T-helper 17 cell (primary cell): ENCODE measurements at places on chromosomes 12 and 14. TPM values are rescaled to one million over a fixed set of nuclear protein-coding genes. Genes with fewer than 3 reads are reported as not detected.

The BHLHE41 gene
- total RNA-seq = not detected

GRCh38 chr12:11840366-11840765 lies 190.9 kb downstream of the ETV6 start:
- peaks cover 25% of the 10 kb centered on the region for H3K4me1 ChIP-seq
- no peaks in the 10 kb centered on the region for H3K27me3 ChIP-seq
- DNase-seq = no peak
- H3K4me3 ChIP-seq = no peak overlapping the region

GRCh38 chr14:68476212-68477109 lies 316.4 kb downstream of the ZFP36L1 start:
- no peak for DNase-seq
- H3K36me3 ChIP-seq = no peaks in the 10 kb centered on the region
- H3K4me3 ChIP-seq = no peak overlapping the region
- peaks cover 12% of the 10 kb centered on the region for H3K4me1 ChIP-seq
- H3K27ac ChIP-seq = no peak overlapping the region

GRCh38 chr14:78448164-78449094 lies 278.3 kb downstream of the NRXN3 start:
- no peaks in the 10 kb centered on the region for H3K27me3 ChIP-seq
- no peak overlapping the region for H3K4me3 ChIP-seq
- no peaks in the 10 kb centered on the region for H3K36me3 ChIP-seq
- H3K27ac ChIP-seq = no peak overlapping the region
- no peaks in the 10 kb centered on the region for H3K4me1 ChIP-seq

DNA sequence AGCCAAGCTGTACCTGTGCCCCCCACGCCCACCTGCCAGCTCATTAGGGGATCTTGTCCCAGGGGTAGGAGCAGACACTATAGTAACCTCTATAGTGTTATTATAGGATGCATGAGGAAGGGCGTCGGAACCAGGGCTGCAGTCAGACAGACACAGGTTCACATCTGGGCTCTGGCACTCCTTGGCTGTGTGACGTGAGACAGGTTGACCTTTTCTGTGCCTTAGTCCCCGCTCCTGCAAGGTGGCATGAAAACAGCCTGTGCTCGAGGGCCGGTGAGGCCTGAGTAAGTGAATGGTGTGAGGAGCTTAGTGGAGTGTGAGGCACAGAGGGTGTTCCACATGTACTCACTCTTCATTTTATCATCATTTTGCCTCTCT lies 19.0 kb downstream of the ASB2 start:
- H3K27ac ChIP-seq = peak overlapping the region; percentile 99
- no peaks in the 10 kb centered on the region for H3K36me3 ChIP-seq
- no peak for DNase-seq
- no peaks in the 10 kb centered on the region for H3K27me3 ChIP-seq
- H3K4me1 ChIP-seq = peaks cover 72% of the 10 kb centered on the region
- H3K4me3 ChIP-seq = peak overlapping the region; percentile 89

- no peak overlapping the region for H3K4me3 ChIP-seq
- no peaks in the 10 kb centered on the region for H3K36me3 ChIP-seq
- H3K27me3 ChIP-seq = peaks cover 60% of the 10 kb centered on the region
- peak; percentile 23 for DNase-seq
- H3K27ac ChIP-seq = peak overlapping the region; percentile 11
- peaks cover 8% of the 10 kb centered on the region for H3K4me1 ChIP-seq
Measured at GRCh38 chr12:111024205-111024801, 103.9 kb upstream of the MYL2 start.

- no peak for DNase-seq
- peaks cover 12% of the 10 kb centered on the region for H3K36me3 ChIP-seq
- no peaks in the 10 kb centered on the region for H3K27me3 ChIP-seq
Measured at GRCh38 chr14:24159777-24160498, 1.1 kb upstream of the IRF9 start.

The GLIPR1L1 gene
- total RNA-seq = not detected

GRCh38 chr14:73723797-73724661 lies 9.8 kb upstream of the PNMA1 start:
- DNase-seq = no peak
- H3K27me3 ChIP-seq = no peaks in the 10 kb centered on the region
- no peaks in the 10 kb centered on the region for H3K36me3 ChIP-seq

The BRMS1L gene
- total RNA-seq = 15.4 TPM

DNA sequence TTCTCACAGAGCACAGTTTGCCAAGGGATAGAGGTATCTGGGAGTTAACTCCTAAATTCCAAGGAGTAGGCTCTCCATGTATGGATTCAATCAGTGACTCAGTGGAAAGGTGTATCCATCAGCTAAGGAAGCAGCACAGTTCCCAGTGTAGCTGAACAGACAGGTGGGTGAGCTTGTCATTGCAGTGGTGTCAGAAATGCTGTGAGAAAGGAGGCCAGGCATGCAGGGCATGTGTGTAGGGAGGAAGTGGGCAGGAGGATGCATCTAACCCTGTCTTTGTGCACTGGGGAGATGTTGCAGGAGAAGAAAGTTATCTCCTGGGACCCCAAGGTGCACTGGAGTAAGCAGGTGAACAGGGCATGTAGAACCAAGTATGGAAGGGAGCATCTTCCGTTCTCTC lies 539.0 kb downstream of the VRK1 start:
- no peak for DNase-seq

- no peak for DNase-seq
- no peak overlapping the region for H3K27ac ChIP-seq
- peaks cover 59% of the 10 kb centered on the region for H3K27me3 ChIP-seq
- peak overlapping the region; percentile 43 for H3K4me3 ChIP-seq
Measured at GRCh38 chr14:72401632-72402376, 469.6 kb downstream of the RGS6 start.

GRCh38 chr12:17278946-17279345 lies 673.0 kb upstream of the LMO3 start:
- DNase-seq = no peak
- H3K4me1 ChIP-seq = no peaks in the 10 kb centered on the region
- H3K27me3 ChIP-seq = no peaks in the 10 kb centered on the region
- H3K36me3 ChIP-seq = no peaks in the 10 kb centered on the region

GRCh38 chr12:65335981-65336380 lies 57.5 kb downstream of the MSRB3 start:
- H3K4me3 ChIP-seq = no peak overlapping the region
- H3K27me3 ChIP-seq = peaks cover 27% of the 10 kb centered on the region
- DNase-seq = no peak
- H3K4me1 ChIP-seq = no peaks in the 10 kb centered on the region
- H3K36me3 ChIP-seq = no peaks in the 10 kb centered on the region
- no peak overlapping the region for H3K27ac ChIP-seq
